ENCODE measurements at places on chromosomes 6 and 20.

- DNase-seq = no peak
These were observed 494.2 kb upstream of the JARID2 start for GRCh38 chr6:14751645-14752175.

DNA sequence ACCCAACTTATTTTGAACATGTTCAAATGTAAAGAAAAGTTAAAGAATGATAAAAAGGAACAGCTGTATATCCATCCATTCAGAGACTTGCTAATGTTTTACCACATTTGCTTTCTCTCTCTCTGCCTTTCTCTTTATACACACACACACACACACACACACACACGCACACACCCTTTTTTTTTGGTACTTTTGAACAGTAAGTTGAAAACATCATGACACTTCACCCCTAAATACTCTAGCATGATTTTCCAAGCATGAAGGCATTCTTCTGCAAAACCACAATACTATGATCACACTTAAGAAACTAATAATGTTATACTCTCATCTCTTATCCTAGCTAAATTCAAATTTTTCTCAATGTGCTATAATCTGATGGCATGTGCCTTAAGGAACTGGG is 192.3 kb downstream of the UTRN start:
- DNase-seq = peak; percentile 16

- no peak for DNase-seq
These were observed 28.1 kb downstream of the RIPOR3 start for GRCh38 chr20:50663095-50663821.

DNA sequence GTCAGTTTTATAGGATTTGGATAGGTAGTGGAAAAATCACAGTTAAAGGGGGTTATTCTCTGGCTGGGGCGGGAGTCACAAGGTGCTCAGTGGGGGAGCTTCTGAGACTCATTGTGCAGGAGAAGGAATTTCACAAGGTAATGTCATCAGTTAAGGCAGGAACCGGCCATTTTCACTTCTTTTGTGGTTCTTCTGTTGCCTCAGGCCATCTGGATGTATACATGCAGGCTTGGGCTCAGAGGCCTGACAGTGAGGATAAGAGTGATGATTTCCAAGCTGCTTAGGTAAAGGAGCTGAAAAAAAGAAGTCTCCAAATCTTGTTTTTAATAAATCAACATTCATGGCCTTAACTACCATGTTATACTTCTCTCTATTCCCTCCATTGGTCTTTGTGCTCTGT is 622.9 kb upstream of the ID4 start:
- DNase-seq = no peak

GRCh38 chr6:87654875-87655454 is 47.1 kb downstream of the AKIRIN2 start:
- no peak for DNase-seq

DNA sequence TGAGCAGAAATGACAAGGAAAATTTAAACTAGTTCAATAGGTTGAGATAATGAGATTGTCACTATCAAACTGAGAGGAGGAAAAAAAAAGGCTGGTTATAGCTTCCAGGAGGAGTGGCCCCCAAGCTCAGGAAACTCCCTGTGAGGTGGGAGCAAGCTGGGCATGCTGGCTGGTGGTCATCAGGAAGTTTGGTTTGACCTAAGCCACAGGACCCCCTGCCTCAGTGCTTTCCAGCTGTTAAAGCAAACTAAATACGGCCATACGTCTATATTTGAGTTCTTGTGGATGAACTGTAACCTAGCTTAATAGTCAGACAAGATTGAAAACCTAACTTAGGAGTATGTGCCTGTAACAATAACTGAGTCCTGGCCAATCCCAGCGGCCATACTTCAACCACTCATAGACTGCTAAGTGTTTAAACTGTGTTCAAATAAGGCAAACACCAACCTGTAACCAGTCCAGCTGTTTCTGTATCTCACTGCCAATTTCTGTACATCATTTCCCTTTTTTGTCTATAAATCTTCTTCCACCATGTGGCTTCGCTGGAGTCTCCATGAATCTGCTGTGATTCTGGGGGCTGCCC is 24.6 kb upstream of the ZBTB24 start:
- no peak for DNase-seq

DNA sequence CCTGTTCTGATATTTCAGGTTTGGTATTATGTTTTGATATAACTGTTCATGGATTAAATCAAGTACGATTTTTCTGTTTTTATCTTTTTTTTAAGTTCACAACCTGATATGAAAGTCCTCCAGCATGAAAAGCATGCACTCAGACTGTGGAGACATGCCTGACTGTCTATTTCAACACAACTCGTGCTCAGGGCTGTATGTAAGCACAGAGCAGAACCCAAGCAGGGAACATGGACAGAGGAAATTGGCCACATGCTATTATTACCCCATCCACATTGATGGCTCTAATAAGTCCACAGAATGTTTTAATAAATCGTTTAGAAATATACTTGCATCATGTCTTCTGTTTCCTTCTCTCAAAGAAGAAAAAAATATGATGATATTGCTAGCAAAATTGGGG is 730.4 kb downstream of the C6orf118 start:
- no peak for DNase-seq

DNA sequence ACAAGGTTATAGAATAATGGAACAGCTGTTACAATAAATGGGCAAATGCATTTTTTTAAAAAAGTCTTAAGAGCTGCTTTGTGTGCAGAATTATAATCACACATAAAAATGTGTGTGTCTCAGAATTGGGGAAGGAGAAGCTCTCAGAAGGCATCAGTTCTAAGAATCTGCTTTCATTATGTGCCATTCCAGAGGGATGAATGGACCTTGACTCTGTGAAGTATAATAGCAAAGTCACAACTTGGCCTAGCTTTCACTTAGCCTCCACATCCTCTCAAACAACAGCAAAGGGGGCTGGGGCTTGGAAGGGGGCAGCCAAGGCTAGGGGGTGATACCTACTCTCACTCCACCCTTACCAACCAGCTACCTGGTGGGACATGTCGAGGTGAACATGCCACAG is 265.0 kb downstream of the CDC5L start:
- DNase-seq = peak; percentile 51

GRCh38 chr20:37366743-37367142 is 20.8 kb downstream of the SRC start:
- no peak for DNase-seq

DNA sequence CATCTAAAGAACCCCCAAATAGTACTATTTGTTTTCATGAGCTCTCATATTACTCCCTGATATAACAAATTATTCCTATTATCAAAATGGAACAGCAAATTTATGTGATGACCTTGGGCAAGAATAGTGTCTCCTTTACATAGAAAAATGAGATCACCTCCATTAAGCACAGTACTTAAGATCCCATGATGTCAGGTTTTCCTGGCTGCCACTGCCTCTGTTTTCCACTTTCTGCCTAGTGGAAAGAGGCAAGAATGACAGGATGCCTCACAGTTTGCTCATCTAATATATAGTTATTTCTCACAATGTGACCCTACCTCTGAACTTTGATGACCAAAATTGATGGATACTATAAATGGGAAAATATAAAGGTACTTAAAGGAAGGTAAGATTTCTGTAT is 260.1 kb upstream of the SGK1 start:
- peak; percentile 21 for DNase-seq
